ENCODE measurements at places on chromosomes 2 and 18.
A peak's percentile ranks its signal among the peaks of the same experiment; 100 is the strongest.

GRCh38 chr2:15649561-15650255 lies 58.0 kb downstream of the DDX1 start:
- no peak for DNase-seq

- no peak for DNase-seq
Observed at GRCh38 chr2:240201866-240202265, 61.4 kb upstream of the OTOS start.

- DNase-seq = no peak
Observed at GRCh38 chr2:159149747-159150146, 136.8 kb downstream of the WDSUB1 start.

- no peak for DNase-seq
Observed at GRCh38 chr2:44267796-44268648, 7.3 kb upstream of the SLC3A1 start.

GRCh38 chr2:234161932-234162331 lies 111.4 kb downstream of the SPP2 start:
- DNase-seq = no peak

DNA sequence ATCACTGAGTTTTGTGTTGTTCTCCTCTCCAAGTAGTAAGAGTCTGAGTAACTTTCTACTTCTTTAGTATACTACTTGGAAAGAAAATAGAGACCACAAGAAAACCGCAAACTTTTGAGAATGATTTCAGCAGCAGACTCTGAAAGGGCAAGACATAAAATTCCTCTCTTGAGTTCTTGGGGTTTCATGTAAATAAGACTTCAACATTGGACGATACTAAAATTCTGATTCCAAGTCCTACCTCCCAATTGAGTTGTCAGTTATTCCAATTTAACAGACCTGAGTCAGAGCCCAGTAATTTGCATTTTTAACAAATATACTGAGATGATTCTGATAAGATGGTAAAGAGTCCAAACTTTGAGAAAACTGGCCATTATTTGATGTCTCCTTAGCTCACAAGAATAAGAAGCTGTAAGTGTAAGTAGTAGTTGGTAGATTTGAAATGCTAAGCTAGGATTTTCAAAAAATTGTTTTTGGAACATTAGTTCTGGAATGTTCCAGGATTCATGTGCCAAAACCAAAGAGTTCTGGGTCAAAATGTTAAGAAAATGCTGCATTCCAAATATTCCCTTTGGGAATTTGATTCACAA lies 261.6 kb upstream of the SPOPL start:
- no peak for DNase-seq

GRCh38 chr18:77208964-77209363 lies 40.7 kb upstream of the GALR1 start:
- DNase-seq = no peak

DNA sequence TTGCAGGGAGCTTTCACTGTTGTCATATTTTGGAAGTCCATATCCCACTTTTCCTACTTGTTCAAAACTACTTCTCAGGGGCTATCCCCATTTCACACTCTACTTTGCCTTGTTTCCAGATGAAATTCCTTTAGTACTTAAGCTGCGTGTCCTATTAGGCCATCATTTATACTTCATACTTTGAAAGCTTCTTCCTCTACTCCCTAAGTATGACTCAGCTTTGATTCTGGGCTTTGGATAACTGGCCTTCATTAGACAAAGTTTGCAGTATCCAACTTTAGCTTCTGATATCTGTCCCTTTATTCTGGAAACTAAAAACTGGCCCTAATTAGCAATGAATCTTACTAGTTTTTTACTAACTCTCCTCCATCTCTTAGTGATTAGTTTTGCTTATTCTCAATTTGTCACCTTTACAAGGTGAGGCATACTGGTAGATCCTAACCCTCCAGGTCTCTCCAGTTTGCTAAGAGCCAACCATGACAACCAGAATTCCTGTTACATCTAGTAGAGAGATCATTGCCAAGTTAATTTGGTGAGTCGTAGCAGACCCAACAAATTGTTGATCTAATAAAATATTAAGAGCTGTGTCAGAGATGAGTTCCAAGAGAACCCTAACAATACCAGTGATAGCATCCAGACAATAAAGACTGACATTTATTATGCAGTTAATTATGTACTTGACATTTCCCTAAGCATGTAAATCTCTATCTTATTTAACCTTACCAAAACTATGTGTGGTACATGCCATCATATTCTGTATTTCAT lies 31.2 kb upstream of the ITGAV start:
- no peak for DNase-seq

- no peak for DNase-seq
Observed at GRCh38 chr2:26616706-26617587, 24.2 kb downstream of the CIB4 start.

GRCh38 chr2:178761759-178762371 lies 45.4 kb downstream of the TTN start:
- DNase-seq = no peak

DNA sequence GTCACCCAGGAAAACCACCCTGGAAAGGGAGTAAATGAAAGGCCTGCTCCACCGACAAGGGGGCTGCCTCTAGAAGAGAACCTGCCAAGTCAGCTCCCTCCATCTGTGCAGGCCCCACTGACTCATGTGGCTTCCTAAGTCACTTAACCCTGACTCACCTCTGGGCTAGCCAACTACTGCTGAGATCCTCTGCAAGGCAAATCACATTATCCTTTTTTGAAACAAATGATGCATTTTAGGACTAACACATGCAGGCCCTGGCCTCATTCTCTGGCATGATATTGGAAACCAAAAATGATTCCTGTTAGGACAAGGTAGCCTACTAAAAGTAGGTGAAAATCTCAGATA lies 474.6 kb downstream of the EPHA4 start:
- no peak for DNase-seq

DNA sequence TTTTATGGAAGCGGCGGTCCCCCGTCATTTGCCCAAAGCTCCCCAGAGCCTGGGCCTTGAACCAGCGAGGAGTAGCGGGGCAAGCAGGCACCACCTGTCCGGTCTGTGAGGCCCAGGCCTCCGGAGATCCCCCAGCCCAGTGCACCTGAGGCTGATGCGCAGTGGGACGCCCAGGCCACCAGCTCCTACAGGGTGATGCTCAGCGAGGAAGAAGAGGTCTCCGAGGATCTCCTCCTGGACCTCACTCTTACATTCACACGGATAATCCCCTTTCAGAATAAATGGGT lies 220.2 kb downstream of the NDUFA10 start:
- no peak for DNase-seq

DNA sequence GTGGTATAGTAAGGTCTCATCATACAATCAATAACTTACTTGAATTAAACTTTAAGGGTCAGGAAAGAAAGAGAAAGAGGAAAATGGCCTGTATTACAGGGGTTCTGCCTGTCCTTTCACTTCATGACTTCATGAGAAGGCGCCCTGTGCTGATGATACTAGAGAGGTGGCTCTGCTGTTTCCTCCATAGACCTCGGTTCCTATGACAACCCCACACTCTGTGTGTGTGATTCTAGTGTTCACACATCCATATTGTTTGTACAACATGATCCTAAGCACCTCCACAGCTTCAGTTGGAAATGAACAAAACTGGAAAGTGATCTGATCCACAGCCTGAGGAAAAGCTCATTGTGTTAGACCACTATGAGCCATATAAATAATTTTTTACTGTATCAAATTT lies 7.0 kb upstream of the REEP1 start:
- no peak for DNase-seq

DNA sequence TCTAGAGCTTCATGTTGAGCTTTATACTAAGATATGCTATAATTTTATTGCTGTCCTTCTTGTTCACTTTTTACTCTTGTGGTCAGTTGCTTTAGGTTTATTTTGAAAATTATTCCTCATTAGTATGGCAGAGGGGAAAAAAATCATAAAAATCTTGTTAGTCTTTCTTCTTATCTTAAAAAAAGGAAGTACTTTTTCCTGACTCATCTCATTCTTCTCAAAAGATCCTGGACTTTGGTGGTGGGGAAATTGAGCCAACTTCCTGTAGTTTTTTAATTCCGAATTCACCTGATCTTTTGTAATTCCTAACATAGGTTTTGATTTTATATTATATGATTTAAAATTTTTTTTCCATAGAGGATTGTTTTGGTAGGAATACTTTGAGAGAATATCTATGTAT lies 3.8 kb downstream of the SLC4A1AP start:
- no peak for DNase-seq

GRCh38 chr2:201964011-201964410 lies 69.6 kb upstream of the FZD7 start:
- DNase-seq = no peak

- no peak for DNase-seq
Observed at GRCh38 chr2:105324732-105325131, 4.8 kb downstream of the TGFBRAP1 start.

GRCh38 chr2:115161081-115161770 lies 718.8 kb downstream of the DPP10 start:
- DNase-seq = no peak

DNA sequence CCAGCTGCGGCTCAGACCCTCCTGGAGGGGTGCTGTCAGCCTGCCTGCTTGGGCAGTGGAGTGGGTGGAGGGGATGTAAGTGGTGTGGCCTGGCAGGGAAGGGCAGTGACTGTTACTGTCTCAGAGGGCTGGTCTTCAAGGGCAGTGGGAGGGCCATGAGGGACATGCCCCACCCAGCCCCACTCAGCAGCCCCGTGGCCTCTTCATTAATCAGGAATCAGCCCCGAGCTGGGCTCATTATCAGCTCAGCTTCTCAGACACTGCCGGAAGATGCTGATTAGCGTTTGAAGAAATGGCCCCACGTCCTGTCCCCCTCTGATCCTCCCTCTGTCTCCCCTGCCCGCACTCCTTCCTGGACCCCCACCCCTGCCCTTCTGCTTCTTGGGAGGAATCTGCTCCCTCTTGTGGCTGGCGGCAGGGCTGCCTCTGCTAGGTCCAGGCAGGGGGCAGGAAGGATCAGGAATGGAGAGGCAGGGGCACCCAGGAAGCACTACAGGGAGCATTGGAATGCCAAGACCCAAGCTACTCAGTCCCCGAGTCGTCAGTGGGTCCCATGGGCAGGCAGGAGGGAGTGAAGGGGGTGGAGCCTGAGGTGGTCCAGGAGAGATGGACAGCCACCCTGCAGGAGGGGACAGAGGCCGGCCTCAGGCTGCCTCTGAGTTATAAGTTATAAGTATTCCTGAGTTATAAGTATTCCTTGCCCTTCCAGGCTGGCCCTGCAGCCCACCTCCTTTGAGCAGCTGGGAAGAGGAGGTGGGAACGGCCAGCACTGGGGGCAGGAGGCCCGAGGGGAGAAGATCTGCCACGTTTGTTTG lies 7.0 kb downstream of the ASIC4 start:
- no peak for DNase-seq

GRCh38 chr2:195579776-195580555 lies 77.1 kb upstream of the SLC39A10 start:
- DNase-seq = no peak

DNA sequence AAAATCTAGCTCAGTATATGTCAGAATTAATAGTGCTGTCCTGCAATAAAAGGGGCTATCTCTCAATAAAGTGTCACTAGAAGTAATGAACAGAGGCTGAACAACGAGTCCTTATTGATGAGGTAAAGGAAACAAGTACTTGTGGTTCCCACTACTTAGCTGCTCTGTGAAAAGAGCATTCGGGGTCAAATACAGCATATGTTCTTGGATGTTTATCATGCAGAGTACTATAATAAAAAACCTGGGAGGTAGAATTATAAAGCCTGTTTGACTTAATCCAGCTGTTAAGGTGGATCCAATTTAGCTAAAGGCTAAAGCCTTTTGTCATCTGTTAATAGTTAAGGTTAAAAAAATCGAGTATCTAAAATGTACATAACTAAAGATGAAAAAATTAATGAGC lies 32.4 kb downstream of the SLC35F5 start:
- DNase-seq = no peak

- DNase-seq = no peak
Observed at GRCh38 chr2:240810199-240810598, 9.8 kb downstream of the KIF1A start.

DNA sequence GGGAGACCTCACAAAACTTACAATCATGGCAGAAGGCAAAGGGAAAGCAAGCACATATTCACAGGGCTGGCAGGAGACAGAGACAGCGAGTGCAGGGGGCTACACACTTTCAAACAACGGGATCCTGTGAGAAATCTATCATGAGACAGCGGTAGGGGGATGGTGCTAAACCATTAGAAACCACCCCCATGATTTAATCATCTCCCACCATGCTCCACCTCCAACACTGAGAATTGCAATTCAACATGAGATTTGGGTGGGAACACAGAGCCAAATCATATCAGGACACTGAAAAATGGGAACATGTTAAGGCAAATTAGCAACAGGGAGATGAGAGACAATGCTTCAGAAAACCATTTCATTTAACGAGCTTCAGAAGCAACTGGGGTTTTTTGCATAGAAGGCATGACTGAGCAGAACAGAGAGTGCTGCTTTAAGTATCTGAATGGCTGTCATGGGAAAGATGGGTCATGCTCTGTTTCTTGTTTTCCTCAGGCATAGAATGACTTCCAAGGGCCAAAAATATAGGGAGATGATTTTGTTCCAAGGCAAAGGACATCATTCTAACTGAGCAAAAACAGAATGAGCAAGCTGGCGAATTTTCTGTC lies 100.8 kb upstream of the MAP2 start:
- DNase-seq = no peak

DNA sequence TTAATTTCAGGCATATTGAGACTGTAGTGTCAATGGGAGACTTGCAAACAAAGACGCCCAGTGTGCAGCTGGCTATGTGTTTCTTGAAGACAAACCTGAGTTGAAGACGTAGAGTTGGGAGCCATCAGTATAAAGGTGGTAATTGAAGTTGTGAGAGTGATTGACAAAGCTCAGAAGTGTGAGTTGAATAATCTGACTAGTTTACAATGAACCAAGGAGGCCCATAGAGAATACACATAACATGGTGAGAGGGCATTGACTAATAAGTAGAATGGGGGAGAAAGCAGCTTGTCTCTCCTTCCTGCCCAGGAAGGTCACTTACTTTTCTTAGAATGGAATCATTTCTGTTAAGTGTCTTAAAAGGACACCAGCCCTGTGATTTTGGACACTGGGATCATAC lies 14.1 kb downstream of the SP110 start:
- DNase-seq = no peak

DNA sequence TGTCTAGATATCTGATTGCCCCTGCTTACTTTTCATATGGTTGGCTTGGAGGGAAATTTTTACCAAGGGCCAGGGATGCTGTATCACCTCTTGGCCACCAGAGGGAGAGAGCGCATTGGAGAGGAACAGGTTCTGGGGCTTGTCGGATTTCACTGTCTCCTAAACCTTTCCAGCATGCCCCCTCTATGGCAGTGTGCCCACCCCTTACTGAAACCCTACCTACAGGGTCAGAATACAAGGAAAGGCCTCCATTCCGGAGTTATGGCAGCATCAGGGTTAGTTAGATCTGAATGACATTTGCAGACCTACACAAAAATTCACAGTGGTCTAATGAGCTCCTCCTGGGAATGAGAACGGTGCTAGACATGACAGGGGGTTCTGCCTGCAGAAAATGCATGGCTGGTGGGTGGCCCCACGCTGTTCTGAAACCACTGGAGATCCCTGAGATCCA lies 5.8 kb downstream of the SLC14A2 start:
- peak; percentile 13 for DNase-seq

- no peak for DNase-seq
Observed at GRCh38 chr2:65499216-65499615, 66.8 kb upstream of the SPRED2 start.
